ENCODE measurements at places on chromosomes 16 and 17.
A peak's percentile ranks its signal among the peaks of the same experiment; 100 is the strongest.

DNA sequence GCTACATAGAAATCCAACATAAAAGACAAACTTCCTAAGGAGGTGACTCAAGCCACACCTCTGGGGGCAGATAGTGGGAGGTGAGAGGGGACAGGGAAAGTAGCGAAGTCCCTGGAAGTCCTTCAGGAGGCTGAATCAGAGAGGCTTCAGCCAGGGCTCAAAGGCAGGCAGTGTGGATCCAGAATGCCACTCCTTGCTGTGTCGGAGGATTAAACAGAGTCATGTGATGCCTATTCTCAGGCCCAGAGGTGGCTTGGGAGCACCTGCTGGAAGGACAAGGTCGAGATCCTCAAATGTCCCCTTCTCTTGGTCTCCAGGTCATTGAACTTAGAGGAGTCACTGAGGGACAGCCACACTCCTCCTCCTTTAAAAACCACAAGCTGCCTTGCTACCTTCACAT is 391.1 kb downstream of the SOX9 start:
- DNase-seq = no peak

GRCh38 chr16:71467810-71468209 is 5.8 kb upstream of the ZNF23 start:
- no peak for DNase-seq

- DNase-seq = peak; percentile 45
Observed at GRCh38 chr16:46932802-46933201, 40.7 kb downstream of the DNAJA2 start.

DNA sequence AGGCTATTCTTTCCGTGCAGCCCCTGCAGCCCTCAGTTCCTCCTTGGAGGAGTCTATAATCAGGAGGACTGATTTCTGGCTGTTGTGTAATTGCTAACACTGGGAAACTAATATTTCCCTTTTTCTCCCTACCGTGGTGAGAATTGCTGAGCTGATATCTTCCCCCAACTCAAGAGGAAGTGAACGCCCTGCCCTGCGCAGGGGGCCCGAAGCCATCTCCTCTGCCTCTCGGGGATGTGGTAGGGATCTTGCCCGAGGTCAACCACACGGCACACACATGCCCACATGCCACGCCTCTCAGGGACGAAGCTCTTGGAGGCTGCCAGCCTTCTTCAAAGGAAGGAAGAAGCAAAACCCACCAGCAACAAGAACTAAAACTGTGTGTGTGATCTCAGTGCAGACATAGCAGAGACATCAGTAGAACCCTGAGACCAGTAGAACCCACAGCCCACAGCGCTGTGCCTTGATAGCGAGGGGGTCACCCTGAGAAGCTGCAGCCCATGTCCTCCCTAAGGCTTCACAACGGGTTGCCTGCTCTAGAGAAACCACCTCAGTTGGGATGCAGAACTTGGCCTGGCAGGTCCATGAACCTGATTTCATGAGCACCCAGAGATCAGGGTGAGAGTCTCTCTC is 8.9 kb upstream of the ULK2 start:
- no peak for DNase-seq

DNA sequence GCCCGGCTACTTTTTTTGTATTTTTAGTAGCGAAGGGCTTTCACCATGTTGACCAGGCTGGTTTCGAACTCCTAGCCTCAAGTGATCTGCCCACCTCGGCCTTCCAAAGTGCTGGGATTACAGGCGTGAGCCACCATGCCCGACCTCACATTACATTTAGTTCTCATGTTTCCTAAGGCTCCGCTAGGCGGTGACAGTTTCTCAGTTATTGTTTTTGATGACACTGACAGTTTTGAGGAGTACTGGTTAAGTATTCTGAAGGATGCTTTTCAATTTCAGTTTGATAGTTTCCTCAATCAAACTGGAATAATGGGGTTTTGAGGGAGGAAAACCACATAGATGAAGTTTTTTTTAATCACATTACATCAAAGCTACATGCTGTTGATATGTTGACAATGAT is 1028.5 kb downstream of the CDH8 start:
- no peak for DNase-seq

GRCh38 chr17:36183001-36183971 is 6.8 kb upstream of the TBC1D3B start:
- DNase-seq = no peak

- no peak for DNase-seq
Observed at GRCh38 chr16:22318690-22319358, 21.6 kb downstream of the POLR3E start.

- no peak for DNase-seq
Observed at GRCh38 chr16:83581994-83582747, 225.6 kb upstream of the HSBP1 start.

DNA sequence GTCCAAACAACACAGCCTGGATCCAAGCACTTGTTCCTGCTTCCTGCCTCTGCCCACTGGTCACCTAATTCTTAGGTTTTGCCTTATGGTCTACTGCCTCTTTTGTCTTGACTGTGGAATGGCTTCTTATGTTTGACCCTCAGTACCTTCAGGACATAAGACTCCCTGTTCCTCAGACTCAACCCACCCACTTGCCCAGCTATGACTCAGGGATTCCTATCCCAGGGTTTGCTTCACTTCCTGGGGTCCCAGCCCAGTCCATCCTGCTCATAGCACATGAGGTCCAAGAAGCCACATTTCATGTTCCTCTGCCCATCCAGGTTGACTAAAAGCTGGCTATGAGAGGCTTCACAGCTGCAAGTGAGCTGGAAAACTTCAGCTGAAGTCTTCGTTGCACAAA is 320.9 kb upstream of the CDH5 start:
- DNase-seq = no peak

- no peak for DNase-seq
Observed at GRCh38 chr17:77128896-77129567, 11.7 kb upstream of the SEC14L1 start.

DNA sequence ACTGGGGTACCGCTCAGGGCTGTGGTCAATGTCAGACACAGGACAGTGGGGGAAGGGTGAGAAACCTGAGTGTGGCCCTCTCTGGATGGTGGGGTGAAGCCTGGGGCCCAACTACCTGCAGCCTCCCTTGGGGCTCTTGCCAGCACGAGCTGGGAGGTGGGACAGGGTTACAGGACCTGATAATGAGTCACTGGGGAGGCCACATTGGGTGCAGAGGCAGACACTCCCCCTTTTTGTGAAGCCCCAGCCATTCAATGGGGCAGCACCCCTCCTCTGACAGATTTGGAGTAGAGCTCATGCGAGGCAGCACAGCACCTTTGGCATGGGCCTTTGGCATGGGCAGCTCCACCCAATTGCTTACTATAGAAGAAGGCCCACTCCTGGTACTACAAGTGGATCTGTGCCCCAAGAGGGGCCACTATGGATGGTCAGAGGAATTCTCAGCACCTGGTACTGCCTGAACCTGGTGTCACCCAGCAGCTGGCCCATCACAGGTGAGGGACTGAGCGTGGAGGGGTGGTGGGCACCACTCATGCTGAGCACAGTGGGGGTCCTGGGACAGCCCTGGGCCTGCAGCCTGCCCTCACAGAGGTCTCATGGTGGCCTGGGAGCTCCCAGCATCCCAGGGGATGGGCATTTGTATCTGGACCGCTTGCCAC is 45.2 kb upstream of the SMPD3 start:
- no peak for DNase-seq

DNA sequence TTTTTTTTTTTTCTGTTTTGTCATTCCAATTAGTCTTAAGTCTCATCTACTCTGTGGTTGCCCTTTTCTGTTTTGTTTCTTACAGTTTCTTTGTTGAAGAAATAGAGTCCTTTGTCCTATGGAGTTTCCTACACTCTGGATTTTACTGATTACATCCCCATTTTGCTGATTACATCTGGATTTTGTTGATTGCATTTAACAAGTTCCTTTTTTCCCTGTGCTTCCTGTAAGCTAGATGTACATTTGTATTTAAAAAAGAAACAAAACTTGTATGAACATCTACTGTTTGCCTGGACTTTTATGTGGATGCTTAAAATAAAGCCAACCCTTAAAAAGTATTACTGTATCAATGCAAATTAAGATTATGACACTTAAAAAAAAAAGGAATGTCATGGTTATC is 147.6 kb downstream of the CHD9 start:
- DNase-seq = no peak

- DNase-seq = no peak
Observed at GRCh38 chr17:36611345-36612072, 10.1 kb downstream of the MRM1 start.

- no peak for DNase-seq
Observed at GRCh38 chr17:1002771-1003555, 6.0 kb downstream of the TIMM22 start.

DNA sequence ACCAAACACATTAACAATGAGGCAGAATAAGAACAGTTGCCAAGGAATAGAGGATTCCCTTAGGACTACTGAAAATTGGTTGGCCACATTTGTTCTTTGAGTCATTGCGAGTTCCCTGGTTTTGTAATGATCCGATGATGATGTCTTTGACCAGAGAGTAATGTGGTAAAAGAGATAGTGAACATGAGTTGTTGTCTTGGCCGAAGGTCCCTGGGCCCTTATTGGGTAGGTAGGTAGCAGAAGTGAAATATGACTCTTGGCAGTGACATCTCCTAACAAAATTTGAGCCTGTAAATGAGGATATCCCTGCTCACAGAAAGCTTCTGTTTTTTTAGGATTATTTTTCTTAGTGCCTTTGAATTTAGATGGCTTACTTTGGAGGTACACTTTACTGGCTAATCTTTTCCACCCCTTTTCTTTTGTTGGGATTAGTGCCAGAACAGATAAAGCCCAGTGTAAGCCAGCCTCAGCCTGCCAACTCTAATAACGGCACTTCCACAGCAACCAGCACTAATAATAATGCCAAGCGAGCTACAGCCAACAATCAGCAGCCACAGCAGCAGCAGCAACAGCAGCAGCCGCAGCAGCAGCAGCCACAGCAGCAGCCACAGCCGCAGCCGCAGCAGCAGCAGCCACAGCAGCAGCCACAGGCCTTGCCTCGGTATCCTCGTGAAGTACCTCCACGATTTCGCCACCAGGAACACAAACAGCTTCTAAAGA is 47.2 kb downstream of the TNRC6A start:
- DNase-seq = no peak

- DNase-seq = no peak
Observed at GRCh38 chr16:72911971-72912370, 136.0 kb downstream of the ZFHX3 start.

DNA sequence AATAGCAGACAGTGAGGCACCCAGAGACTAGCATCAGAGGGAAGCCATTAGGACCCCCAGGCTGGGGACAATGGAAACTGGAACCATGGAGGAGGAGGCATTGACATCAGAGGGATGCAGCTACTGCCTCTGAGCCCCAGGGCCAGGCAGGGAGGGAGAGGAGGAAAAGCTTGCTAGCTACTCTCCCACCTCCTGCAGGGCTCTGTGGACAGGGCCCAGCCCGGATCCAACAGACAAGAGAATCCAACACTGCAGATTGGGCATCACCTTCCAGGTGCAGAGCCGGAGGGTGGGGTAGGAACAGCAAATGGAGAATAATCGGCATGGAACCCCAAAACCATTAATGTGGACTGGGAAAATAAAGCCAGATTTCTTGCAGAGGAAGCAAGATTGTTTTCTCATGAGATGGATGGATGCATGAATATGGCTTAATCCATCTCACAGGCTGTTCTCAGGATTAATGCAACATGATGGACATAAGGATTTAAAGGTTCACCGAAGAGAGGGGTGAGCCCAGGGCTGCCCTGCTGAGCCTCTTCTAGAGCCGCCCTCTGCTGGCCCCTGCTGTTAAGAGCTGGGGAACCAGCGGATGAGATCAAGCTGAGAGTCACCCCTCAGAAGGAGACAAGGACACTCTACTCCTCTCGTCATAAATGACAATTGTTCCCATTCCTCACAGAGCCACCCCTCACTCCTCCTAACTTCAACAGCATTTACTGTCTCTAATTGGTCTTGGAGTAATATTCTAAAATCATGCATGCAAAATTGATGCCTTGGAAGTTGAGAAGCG is 48.8 kb downstream of the DNAH3 start:
- DNase-seq = no peak

DNA sequence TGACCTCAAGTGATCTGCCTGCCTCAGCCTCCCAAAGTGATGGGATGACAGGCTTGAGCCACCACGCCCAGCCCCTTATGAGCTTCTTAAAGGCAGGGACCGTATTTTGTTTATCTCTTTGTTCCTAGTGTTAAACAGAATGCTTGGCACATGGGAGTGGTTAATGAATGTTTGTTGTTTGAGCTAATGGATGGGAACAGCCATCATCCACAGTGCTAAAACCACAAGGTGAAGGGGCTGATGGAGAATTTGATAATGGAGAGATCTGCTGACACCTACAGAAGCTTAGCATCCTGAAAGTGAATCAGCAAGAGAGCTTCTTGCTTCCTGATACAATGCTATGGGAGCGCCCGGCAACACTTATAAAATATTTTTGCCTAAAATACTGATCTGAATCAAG is 8.6 kb upstream of the CDH1 start:
- no peak for DNase-seq

DNA sequence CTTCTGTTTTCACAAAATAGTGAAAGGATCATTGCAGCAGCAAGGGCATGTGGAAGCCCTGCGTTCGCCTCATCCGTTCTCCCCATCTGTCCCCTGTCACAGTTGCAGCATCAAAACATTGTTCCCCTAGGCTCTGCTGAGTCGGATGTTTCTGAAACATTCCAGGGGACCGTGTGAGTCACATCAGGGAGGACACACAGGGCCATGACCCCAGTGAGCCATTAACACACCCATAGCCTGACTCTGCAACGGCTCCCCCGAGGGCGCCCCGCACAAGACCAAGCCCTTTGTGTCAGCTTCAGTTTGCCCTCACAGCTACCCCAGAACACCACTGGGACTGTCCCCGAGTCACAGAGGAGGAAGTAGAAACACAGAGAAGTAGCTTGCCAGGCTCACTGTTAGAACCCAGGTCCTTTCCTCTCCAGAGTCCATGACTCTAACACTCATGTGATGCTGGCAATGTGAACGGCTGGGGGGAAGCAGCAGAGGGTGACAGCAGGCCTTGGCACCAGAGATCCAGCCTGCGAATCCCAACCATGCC is 63.3 kb upstream of the HSBP1 start:
- no peak for DNase-seq

- DNase-seq = no peak
Observed at GRCh38 chr17:50028736-50029120, 27.2 kb upstream of the ITGA3 start.

- no peak for DNase-seq
Observed at GRCh38 chr16:53482123-53482522, 20.9 kb downstream of the AKTIP start.

DNA sequence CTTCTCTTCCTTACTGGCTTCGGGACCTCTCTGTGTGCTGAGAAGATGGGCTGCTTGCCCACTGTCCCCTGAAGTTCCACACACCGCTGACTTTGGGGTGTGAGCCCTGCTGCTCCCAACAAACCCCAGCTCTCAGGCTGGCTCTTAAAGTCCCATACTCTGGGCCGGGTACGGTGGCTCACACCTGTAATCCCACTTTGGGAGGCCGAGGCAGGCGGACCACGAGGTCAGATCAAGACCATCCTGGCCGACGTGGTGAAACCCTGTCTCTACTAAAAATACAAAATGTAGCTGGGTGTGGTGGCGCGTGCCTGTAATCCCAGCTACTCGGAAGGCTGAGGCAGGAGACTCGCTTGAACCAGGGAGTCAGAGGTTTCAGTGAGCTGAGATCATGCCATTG is 17.2 kb downstream of the CD7 start:
- DNase-seq = no peak
